ENCODE measurements at places on chromosomes 6 and 20.

- DNase-seq = no peak
Observed at GRCh38 chr6:47836639-47837038, 54.8 kb downstream of the OPN5 start.

- DNase-seq = peak; percentile 75
Observed at GRCh38 chr6:44237021-44237812, 9.7 kb upstream of the HSP90AB1 start.

DNA sequence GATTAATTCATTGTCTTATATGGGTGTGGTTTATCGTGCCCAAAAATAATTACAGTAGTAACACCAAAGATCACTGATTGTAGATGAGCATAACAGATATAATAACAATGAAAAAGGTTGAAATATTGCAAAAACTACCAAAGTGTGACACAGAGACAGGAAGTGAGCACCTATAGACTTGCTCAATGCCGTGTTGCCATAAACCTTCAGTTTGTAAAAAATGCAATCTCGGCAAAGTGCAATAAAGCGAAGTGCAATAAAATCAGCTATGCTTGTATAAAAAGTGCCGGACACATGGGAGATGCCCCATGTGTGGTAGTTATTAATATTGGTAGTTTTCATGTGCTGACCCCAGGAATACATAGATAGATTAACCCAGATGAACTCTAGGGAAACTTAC, 192.6 kb downstream of the NRN1 start:
- no peak for DNase-seq

DNA sequence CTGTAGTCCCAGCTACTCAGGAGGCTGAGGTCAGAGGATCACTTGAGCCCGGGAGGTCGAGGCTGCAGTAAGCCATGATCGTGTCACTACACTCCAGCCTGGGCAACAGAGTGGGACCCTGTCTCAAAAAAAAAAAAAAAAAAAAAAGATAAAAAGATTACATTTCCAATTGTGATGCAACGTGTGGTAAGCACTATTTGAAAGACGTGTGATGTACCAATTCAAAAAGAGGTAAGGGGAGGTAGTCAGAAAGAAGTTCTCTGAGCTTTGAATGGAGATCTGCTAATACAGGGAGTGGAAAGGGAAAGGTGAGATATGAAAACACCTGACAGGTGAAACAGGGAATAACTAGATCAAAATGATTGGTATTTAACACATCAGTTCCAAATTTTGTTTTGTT, 11.9 kb downstream of the GOPC start:
- no peak for DNase-seq

DNA sequence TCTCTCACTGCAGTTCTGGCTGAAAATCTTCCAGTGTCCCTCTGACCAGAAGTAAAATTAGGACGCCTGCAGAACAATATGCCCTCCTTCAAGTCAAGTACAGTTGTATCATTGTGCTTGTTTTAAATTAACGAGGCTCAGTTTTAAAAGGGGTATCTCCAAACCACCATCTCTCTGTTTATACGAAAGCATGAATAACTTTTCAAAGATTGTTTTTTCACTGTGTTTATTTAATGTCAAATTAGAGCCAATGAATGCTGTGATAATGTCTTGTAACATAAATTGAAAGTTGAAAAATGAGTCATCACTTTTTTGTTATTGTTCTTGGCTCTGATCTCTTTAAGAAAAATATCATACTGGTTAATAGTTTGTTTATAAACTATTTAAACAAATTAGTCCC, 230.7 kb upstream of the THEMIS start:
- no peak for DNase-seq

- DNase-seq = no peak
Observed at GRCh38 chr6:37862992-37863391, 43.5 kb downstream of the ZFAND3 start.

- peak; percentile 10 for DNase-seq
Observed at GRCh38 chr20:9506964-9507369, 7.4 kb upstream of the LAMP5 start.

- DNase-seq = no peak
Observed at GRCh38 chr6:125117818-125118217, 35.8 kb upstream of the TPD52L1 start.

DNA sequence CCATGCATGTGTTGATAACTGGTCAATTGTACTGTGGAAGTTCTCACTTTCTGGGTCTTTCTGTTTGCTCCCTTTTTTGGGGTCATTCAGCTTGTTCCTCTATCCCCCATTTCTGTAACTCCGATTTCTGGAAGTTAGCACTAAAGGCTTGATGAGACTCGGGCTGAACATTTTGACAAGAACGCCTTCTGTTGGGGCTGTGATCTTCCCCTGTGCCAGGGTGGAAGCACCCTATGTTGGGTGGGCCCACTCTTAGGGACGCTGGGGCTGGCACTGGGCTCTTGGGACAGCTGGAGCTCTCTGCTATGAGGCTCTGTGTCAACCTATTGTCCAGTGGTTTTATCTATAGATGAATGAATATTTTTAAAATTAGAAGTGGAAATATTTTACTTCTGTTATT, 60.1 kb upstream of the FRMD1 start:
- DNase-seq = no peak

- no peak for DNase-seq
Observed at GRCh38 chr20:49288784-49289696, 11.2 kb upstream of the ZNFX1 start.

GRCh38 chr6:162615016-162615705, 112.4 kb downstream of the PRKN start:
- DNase-seq = no peak

DNA sequence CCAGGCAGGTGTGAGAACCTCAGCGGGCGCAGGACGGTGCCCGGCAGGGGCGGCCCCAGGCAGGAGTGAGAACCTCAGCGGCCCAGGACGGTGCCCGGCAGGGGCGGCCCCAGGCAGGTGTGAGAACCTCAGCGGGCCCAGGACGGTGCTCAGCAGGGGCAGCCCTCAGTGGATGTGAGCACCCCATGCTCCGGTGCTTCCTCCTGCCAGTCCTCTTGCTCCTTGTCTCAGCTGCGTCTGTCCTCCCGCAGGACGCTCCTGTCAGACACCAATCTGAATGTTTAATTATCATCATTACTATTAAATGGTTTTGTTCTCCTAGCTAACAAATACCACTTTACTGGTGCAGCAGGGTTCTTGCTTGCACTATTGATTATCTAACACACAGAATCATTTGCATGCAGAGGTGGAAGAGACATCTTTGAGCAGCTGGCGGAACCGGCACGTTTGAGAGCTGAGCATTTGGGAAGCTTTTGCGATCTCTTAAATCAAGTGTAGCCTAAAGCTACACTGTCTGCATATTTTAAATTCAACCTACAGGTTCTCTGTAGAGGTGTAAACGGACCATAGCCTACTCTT, 39.4 kb upstream of the DACT2 start:
- no peak for DNase-seq

GRCh38 chr6:42190554-42191183, 4.1 kb downstream of the GUCA1B start:
- DNase-seq = no peak

GRCh38 chr20:25204550-25205276, 9.2 kb downstream of the ENTPD6 start:
- DNase-seq = no peak

DNA sequence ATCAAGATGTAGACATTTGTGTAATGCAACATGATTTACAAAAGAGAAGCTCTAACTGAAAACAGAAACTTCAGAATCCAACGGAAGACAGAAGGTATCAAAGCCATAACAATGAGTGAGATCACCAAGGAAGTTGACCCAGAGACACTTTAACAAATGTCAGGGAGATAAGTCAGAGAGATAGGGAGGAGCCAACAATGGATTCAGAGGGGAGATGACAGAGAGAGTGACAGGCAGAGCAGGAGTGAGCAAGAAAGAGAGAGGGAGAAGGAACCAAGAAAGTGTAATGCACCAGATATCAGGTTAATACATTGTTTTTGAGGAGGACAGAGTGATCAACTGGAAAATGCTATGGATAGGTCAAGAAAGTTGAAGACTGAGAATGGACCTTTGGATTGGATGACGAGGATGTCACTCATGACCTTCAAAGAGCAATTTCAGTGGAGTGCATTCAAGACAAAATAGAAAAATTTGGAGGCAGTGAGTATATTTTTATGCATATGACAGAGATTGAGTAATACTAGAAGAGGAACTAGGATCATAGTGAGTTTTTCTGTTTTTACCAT, 86.6 kb downstream of the TRDN start:
- no peak for DNase-seq

- no peak for DNase-seq
Observed at GRCh38 chr20:7057611-7058010, 290.1 kb downstream of the BMP2 start.

DNA sequence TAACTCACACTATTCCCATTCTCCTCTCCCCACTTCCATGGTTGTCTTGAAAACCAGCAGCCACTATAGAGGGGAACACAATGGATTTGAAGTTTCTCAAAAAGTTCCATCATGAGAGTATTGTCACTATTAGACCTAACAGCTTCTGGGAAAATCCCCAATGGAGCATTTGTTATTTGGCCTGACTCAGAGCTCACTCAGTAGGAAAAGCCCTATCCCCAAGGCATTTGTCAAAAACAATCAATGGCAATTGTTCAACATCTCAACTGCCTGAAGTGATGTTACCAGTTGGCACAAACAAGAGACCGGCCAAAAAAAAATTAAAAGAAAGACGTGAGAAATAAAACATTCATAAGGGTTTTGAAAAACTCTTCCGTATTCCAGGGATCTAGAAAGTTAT, 98.8 kb downstream of the MYLK4 start:
- DNase-seq = no peak

DNA sequence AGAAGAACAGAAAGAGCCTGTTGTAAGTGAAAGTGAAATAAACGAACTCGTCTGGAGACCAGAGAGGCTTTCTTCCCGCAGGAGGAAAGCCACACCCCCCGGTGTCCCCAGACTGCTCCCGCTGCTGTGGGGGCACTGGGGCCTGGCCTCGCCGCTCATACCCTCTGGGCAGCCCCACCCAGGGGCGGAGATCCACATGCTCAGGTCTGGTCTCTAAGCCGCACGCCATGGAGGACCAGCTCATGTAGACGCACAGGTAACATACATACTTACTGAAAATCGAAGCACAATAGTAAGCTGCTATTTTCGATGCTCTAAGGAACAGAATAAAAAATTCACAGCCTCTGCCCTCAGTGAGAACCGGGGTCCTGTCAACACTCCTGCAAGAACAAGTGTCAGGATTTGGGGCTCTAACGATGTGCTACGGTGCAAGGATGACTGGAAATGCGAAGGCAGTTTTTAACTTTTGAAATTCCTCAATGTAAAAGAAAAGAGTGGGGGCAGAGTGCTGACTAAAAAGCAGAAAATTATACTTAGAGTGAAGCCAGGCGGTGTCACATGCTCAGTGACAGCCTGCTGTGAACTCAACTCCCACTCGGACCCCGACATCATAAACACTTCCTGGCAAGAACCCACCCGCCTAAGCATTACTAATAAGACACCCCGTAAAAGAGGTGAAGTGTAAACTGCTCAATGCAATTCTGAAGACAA, 110.5 kb downstream of the IRF4 start:
- DNase-seq = no peak

DNA sequence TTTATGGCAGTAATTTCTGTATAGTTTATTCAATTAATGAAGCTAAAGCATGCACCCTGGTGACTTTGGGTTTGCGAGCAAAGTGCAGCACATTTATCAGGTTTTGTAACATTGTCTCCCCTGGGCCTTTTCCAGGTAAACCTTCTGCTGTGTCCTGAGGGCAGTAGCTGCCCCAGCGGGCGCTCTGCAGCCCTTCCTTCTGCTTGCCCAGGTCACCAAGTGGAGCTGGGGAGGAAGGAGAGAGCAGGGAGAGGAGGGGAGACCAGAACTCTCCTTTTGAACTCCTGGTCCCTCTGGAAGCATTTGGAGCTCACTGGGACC, 145.6 kb downstream of the DLL1 start:
- DNase-seq = no peak
